ENCODE measurements at places on chromosomes 11 and 22.
A peak's percentile ranks its signal among the peaks of the same experiment; 100 is the strongest.

GRCh38 chr22:50697667-50698506 lies 25.3 kb downstream of the SHANK3 start:
- no peak for DNase-seq

DNA sequence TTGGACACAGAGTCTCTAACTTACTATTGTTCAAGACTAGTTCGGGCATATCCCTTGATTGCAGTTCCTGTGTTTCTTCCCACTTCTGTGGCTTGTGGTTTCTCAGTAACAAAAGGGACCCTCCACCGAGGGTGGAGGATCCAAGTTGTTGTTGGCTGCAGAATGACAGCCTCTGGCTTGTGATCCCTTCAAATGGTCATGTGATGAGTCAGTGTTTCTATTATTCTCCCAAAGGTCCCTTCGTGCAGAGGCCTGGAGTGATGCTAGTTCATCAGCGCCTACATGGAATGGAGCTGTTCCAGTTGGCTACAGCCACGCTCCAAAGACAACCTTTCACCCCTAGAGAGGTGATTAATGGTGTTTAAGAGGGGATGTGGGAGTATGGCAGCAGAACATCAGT lies 2.6 kb upstream of the VWCE start:
- DNase-seq, result no peak

- DNase-seq, result no peak
Measured at GRCh38 chr22:22936180-22936914, 48.7 kb downstream of the IGLL5 start.

DNA sequence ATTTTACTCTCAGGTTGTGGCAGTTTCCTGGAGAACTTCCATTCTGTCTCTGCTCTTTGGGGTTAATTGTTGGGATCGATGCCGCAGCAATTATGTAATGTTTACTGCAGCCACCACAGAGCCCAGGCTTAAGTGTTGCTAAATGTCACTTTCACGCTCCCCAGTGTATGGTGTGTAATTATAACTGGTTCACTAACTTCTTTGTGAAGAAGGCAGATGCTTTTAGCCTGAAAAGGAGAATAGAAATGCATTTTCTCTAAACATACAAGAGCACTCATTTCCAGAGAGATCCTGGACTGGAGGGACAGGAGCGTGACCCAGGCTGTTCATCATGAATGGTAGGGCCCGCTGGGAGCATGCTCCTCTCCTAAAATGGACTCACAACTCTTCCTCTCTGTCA lies 132.2 kb upstream of the PLET1 start:
- DNase-seq, result no peak

- no peak for DNase-seq
Measured at GRCh38 chr22:41922328-41922727, 4.3 kb downstream of the TNFRSF13C start.

GRCh38 chr11:128346804-128347203 lies 240.6 kb downstream of the ETS1 start:
- no peak for DNase-seq

GRCh38 chr22:19986410-19987341 lies 29.9 kb downstream of the ARVCF start:
- DNase-seq, result peak; percentile 32

- DNase-seq, result peak; percentile 57
Measured at GRCh38 chr11:119315131-119316015, 1.6 kb downstream of the MCAM start.

- DNase-seq, result no peak
Measured at GRCh38 chr11:27319072-27319471, 43.9 kb downstream of the CCDC34 start.

DNA sequence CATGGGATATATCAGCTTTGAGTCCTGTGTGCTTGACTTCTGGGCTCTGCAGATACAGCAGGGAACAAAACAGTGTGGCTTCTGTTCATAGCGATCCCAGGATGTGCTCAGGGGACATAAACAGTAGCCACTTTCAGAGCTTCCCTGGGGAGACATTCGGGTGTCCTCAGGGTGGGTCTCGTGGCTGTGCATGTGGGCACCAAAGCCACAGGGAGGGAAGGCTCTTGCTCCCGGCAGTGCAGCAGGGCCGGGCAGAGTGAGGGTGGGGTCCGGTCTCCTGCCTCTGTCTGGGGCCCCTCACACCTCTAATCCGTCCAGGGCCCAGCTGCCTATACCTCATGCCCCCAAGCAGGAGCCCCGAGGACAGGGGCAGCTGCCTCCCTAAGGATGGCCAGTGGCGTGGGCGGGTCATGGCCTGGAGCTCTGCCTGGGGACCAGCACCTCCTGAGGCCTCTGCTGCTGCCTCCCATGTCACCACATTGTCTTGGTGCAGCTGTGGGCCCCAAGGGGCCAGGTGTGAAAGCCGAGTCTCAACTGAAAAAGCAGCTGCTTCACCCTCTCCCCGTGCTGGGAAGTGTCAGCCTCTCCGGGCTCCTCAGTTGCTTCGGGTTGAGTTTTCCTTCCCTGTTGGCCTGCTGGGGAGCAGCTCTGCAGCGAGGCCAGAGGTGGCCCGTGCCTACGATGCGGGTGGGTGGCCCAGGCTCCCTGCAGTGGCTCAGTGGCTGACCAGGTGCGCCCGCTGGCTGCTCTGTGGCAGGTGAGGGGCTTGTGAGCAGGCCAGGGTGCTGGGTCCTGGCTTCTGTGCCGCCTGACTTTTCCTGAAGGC lies 3.8 kb downstream of the TPCN2 start:
- no peak for DNase-seq

- no peak for DNase-seq
Measured at GRCh38 chr22:28435140-28435768, 244.4 kb downstream of the TTC28 start.
